Stimulated activated naive CD4-positive, alpha-beta T cell treated with Interleukin-2 at 50 U/mL for 16 hours (primary cell): ENCODE measurements at places on chromosomes 5 and 9.

GRCh38 chr9:128835246-128836210, 5.9 kb upstream of the SPOUT1 start:
- no peak for DNase-seq

DNA sequence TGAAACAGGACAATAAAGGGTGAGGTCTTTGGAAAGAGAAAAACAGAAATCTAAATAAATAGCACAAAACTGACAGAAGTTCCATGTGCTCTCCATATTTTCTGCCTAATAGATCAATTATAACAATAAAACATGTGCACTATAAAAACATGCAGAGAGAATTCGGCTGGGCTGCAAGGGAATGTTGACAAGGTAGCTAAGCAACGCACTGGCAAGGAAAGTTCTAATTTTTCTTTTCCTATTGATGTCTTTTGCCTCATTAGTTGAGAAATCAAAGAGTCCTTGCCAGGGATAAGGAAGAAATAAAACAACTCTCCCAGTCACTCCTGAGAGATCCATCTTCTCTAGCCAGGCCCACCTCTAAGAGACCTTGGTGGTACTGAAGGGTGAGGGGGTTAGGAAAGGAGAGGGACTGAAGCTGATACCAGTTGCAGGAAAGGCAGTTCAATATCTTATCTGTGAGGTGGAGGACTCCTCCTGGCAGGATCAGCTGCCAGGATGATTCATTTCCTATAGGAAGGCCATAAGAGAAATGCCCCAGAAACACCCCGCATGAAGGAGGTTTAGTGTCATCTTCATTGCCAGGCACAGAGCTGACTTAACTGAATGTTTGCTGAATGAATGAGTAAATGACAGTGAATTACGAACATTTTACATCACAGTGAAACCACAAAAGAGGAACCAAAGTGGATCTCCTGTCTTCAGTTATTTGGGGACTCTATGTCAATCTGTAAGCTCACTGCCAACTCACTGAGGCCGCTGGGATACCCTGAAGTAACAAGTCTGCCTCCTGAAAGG, 63.7 kb upstream of the IFNK start:
- no peak for DNase-seq

- DNase-seq, result no peak
Measured at GRCh38 chr9:98437458-98438034, 182.1 kb upstream of the TBC1D2 start.

GRCh38 chr5:143101725-143102386, 301.6 kb downstream of the NR3C1 start:
- DNase-seq, result peak; percentile 42

DNA sequence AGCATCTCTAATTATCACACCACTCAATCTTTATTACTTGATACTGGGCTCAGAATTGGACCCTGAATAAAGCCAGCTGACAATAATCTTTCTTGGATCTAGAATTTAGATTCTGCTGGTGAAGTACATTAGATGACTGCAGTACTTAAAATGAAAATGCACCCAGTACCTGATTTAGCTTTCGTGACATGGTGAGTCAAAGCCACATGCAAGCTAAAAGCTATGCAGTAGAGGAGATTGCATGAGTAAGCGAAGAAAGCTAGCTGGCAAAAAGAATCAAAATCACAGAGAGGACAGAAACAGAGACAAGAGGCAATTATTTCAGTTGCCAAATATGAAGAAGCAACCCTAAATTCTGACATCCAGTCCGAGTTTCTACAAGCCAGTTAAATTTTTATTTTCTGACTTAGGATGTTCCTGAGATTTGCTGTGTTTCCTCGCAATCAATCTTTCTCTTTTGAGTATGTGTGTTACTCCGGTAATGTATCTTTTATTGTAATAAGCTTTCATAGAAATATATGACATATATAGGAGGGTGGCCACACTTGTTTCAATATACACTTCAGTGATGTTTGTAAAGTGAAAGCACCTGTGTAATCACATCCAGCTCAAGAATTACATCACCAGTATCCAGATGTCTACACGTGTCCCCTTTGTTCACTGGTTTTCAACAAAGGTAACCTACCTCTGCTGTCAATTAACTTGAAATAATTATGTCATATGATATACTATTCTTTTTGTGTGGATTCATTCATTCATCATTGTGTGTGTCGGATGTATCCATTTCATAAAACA, 101.7 kb downstream of the CDH18 start:
- DNase-seq, result no peak

GRCh38 chr5:175351126-175351525, 92.9 kb downstream of the DRD1 start:
- no peak for DNase-seq

GRCh38 chr9:128286440-128286839, 10.4 kb downstream of the SWI5 start:
- no peak for DNase-seq

- no peak for DNase-seq
Measured at GRCh38 chr9:95515272-95516113, 1.3 kb downstream of the PTCH1 start.

DNA sequence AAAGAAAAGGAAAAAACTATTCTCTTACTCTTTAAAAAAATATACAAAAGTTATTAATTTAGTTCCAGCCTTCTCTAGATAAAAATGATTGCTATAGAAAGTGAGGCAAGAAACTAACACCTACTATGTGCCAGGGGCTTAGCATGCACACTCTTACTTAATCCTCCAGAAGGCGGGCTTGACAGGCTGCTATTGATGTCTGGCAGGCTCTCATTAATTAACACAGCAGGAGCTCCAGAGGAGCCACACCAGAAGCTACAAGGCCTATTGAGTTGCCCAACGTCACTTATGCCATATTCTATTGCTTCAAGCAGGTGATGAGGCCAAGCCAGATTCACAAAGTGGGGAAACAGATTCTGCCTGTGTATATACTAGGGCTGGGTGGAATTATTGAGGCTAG, 54.6 kb upstream of the CLINT1 start:
- DNase-seq, result no peak

DNA sequence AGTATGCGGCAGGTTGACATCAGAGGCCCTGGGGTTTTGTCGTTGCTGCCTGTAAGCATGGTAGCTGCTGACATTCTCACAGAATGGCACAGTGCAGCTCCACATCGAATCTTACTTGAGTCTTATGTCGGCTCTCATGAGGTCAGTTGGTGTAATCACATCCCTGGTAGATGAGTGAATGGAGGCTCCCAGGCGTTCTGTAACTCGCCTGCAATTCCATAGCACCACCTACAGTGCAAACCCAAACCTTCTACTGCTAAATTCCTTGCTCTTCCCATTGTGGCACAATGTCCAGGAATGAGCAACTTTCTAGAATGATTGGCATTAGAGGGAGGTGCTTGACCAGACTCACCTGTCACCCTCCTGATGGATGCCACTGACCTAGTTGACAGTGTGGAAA, 578.4 kb downstream of the CCDC171 start:
- no peak for DNase-seq

- DNase-seq, result no peak
Measured at GRCh38 chr5:23614422-23614821, 107.0 kb downstream of the PRDM9 start.

- DNase-seq, result no peak
Measured at GRCh38 chr5:127088251-127088650, 14.9 kb upstream of the C5orf63 start.

- DNase-seq, result no peak
Measured at GRCh38 chr5:137618476-137618875, 117.4 kb downstream of the KLHL3 start.

DNA sequence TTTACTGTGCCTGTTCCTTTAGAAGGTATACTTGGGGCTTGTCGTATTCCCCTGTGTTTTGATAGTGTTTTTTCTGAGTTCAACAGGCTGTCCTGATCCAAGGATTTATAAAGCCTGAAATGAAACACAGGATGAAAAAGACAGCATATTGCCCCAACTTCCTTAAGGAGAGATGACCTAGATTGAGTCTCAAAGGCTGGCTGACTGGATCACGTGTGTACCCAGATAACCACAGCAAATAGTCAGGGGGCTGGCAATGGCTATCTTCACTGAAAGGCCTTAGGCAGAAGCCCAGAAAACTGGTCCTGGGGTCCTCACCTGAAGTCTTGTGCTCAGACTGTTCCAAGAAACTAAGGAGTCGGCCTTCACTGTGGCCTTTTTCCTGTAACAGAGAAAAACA, 7.7 kb upstream of the HK3 start:
- DNase-seq, result no peak

DNA sequence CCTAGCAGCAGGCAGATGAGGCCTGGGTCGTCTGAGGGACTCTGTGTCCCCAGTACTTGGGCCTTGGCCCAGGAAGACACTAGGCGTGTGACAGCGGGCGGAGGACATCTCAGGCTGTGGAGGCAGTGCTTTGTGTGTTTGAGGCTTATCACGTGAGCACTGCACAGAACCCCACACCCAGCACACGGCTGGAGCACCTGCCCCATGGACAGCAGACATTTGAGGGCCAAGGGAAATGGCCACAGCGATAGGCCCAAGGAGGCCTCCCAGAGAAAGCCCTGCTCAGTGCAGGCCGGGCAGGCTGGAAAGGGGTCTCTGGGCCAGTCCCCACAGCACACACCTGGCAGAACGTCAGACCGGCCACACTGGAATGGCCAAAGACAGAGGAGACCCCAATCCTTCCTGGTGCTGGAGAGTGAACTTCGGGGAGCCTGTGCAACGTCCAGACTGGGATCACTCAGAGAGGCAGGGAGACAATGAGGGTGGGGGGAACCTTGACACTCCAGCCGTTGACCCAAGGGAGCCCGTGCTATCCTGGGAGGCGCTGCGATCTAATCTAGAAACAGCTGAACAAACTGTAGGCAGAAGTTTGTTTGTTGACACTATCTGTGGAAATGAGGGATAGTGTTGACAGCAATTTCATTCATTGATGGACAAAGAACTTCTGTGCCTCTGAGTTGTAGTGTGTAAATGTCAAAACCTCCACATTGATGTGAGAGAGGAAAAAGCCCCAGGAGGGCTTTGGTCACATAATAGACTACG, 19.6 kb upstream of the FLT4 start:
- no peak for DNase-seq

GRCh38 chr9:90037146-90037797, 432.5 kb downstream of the GADD45G start:
- no peak for DNase-seq

DNA sequence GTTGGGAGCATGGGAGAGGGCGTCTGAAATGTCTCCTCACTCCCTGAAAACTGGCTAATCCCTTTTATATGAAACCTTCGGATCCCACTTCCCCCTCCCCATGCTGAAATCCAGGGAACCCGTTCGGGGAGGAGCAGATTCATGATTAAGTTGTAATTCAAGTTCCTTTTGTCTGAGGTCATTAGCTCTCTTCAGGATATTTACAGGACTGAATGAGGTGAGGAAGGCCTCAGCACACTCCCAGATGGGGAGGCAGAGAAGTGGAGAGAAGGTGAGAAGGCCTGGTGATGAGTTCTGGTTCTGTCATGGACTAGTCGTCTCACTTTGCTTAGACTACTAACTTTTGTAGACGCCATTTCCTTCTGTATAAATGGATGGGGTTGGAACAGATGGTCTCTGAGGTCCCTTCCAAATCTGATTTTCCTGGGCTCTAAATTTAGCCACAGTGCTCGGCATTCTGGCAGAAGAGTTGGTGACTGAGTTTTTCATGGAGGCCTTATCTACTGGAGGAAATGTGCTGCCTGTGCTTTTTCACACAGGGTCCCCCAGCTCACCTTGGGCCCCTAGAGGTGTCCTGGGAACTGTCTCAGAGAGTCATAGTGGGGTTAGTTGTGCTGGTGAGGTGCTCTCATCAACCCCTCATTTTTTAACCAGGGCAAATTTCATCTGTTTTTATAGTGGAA, 62.3 kb downstream of the PRDM6 start:
- no peak for DNase-seq

DNA sequence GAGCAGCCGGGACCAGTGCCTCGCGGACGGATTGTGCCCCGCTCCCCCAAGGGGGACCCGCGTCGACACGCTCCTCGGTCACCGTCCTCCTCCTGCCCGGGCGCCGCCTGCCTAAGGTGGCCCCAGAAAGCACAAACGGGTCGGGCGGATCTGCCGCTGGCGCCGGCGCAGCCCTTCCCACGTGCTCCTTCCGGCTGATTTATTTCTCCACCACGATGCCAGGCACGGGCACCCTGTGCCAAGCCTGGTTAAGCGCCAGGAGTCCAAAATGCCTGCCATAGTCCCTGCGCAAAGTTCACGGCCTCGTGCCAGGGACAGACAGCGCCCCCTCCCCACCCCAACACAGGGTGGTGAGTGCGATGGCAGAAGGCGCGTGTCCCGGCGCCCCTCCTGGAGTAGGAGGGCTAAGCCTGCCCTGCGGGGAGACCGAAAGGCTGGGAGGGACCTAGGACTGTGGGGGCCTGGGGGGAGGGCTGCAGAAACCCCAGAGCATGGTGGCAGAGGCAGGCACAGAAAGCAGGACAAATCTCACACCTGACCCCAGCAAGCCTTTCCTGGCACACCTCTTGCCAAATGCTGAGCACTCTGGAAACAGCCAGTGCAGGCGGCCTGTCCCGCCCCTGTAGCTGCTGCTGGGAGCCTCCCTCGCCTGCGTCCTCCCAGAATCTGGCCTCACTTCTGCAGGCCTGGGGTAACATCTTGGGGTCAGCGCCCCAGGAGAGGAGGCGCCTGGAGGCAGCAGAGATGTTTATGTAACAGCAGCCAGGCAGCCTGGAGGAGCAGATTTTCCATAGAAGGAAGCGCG, 1.1 kb upstream of the NOTCH1 start:
- peak; percentile 42 for DNase-seq

DNA sequence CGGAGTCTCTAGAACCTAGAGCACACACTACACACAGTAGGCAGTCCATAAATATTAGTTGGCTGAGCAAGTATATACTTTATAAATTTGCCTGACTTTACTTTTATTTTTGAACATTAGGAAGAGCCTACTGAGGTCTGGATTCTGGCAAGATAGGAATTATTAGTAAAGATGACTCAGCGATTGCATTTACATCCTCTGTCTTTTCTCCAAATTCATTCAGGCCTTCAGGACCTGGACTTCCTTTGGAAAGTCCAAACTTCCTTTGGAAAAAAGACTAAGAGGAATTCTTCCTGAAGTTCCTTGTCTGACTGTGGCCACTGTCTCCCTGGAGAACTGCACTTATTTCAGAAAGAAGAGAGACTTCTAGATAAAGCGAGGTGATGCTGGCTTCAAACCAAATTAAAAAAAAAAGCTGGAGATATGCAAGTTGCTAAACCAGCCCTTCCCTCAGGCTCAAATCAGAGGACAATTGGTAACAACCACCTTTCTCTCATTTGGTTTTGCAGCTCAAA, 251.3 kb downstream of the GAS1 start:
- no peak for DNase-seq

DNA sequence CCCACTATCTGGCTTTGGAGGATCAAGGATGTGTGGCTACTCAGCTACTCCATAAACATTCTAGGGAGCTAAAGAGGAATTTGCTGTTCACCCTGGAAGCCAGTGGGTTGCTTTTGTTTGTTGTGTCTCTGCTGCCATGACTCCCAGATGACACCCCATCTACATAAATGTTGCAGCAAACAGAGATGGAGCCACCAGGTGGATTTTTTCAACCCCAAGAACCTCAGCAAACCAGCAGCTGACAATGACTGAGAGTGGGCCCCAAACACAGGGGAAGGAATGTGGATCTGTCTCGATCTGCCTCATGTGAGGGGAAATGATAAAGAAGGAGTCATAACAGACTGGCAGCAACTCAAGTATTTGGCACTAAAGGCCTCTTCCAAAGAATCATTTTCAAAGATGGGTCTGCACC, 132.7 kb upstream of the TNC start:
- DNase-seq, result no peak
